ENCODE measurements at places on chromosomes 6 and 20.

DNA sequence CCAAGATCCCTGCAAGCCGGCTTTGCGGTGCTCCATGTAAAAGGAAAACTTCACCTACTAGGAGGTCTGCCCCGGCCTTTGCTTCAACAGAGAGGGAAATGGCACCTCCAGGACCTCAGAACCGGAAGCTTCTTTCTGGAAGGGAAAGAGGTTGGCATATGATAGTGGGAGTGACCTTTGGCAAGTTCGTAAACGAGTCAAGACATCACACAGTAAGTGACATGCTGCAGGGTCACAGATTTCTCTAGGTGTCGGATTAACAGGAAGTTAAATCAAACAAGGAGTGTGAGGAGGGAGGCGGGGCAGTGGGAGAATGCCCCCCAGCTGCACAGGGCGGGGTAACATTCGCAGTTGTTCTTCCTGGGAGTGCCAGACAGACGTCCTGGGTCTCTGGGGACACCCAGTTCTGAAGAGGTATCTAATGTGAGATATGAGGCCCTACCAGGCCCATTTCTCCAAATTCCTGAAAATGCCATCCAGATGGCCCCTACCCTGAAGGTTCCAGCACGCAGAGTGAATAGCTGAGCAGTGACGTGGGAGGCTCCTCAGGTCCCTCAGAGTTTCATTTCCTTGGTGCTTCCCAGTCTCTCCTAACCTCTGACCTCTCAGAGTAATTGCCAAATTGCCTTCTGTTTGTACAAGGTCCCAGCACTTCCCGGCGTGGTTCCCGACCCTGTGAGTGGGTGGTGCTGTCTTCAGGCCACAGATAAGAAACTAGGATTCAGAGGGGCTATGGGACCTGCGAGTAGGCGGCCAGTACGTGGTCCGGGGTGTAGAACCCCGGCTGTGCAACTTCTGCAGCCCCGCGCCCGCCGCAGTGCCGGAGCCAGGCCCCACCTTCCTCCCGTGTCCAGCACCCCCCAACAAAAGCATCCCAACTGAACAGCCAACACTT is 1.9 kb downstream of the RRBP1 start:
- DNase-seq = no peak

- peak; percentile 83 for DNase-seq
These were observed at the start of gene MKKS for GRCh38 chr20:10433623-10434466. Gene MKKS, minus strand, starts transcription at chr20:10434222. Its CDS starts 20,708 bp downstream, at chr20:10413514.

GRCh38 chr6:127365874-127366273 is 22.5 kb upstream of the ECHDC1 start:
- DNase-seq = no peak

DNA sequence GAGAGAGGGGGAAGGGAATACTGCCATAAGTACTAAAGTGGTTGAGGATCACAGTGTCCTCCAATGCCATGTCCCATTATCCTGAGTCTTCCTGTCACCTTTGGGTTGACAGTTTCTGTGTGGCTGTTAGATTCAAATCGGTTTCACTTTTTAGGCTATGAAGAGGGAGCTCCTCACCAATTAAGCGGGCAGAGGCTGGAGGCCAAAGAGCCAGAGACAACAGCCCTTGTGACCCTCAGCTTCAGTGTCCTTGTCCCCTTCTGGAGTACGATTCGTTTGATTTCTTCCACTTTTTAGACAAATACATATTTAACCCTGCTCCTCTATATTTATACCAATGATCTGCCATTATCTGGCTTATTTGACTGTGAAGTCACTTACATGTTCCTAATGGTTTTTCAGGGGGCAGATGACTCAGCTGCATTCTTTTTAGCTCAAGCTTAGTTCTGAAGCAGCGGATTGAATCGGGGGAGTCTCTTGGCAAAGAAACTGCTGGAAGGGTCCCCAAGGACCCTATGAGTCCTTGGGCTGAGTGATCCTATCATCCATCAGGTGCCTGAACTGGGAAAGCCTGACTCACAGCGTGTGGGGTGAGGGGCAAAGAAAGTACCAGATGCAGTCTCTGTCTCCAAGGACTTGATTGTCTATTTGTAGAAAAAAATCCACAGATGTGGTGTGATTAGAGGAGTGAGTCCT is 18.2 kb downstream of the FERMT1 start:
- no peak for DNase-seq

- DNase-seq = no peak
These were observed 44.7 kb downstream of the RREB1 start for GRCh38 chr6:7152462-7152861.

GRCh38 chr20:23296841-23297701 is 53.5 kb upstream of the NXT1 start:
- no peak for DNase-seq

GRCh38 chr6:114240796-114241195 is 102.0 kb downstream of the HS3ST5 start:
- no peak for DNase-seq

DNA sequence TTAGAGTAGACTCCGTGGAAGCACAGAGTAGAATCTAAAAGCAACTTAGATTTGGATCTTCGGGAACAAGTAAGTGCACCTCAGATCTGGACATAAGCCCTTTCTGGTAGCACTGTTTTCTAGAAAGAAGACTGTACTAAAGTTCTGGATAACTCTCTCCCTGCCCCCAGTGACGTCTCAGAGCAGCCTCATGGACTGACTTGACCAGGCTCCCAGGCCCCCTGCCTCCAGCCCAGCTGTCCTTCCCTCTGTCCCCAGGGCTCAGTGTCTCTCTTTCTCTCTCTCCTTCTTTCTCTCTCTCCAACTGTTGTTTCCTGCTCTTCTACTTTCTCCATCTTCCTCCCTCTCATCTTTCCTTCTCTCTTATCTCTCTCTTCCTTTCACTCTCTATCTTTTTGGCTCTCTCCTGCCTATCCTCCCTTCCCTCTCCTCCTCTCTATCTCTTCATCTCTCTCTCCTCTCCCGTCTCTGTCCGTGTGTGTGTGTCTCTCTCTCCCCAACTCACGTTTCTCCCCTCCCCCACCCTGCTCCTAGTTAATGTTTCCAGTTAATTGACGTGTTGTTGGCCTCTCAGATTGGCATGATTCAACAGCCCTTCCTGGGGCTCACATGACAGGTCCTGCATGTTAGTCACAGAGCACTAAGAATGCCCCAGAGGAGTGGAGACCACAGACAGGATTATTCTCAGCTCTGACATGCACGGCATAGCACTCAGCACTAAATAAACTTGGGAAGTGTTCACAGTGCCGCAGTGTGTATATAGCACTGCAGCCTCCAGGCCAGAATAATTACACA is 180.4 kb upstream of the FOXQ1 start:
- no peak for DNase-seq

- no peak for DNase-seq
These were observed 157.5 kb upstream of the PMEPA1 start for GRCh38 chr20:57867181-57867803.

DNA sequence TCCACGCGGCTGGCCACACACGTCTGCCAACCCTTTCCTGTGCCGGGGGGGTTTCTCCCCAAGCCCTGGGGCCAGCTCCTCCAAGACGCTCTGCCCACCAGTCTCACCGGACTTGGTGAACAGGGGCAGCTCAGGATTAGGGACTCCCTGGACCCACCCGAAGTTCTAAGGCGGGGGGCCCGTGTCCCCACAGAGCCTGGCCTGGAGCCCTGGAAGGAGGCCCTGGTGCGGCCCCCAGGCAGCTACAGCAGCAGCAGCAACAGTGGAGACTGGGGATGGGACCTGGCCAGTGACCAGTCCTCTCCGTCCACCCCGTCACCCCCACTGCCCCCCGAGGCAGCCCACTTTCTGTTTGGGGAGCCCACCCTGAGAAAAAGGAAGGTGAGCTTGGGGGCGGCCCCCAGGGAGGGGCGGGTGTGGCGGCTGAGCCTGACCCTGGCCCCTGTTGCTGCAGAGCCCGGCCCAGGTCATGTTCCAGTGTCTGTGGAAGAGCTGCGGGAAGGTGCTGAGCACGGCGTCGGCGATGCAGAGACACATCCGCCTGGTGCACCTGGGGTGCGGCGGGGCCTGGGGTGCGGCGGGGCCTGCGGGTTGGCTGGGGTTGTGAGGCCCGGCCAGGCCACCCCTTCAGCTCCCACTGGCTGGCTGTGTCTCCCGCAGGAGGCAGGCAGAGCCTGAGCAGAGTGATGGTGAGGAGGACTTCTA is 2.3 kb downstream of the SLC2A4RG start:
- DNase-seq = no peak

- no peak for DNase-seq
These were observed 36.8 kb downstream of the TSPYL4 start for GRCh38 chr6:116217069-116217468.

DNA sequence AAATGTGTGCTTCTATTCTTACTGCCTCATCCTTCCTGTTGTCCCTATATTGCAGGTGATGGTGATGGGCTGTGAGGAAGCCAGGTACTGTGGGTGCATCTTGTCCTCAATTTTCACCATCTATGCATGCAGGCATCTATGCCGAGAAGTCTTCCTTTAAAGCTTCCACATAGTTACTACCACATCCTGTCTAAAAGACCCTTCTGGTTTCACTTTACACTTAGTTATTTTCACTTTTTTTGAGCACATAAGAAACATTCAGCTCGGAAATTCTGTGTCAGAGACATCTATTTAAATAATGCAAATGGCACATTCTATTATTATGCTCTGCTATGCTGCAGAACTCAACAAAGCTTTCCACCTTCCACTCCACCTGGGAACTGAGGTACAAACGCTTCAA is 28.2 kb upstream of the FABP7 start:
- DNase-seq = no peak

GRCh38 chr6:53101006-53101405 is 35.8 kb downstream of the FBXO9 start:
- no peak for DNase-seq

GRCh38 chr20:41175201-41175651 is 37.9 kb downstream of the PLCG1 start:
- no peak for DNase-seq

DNA sequence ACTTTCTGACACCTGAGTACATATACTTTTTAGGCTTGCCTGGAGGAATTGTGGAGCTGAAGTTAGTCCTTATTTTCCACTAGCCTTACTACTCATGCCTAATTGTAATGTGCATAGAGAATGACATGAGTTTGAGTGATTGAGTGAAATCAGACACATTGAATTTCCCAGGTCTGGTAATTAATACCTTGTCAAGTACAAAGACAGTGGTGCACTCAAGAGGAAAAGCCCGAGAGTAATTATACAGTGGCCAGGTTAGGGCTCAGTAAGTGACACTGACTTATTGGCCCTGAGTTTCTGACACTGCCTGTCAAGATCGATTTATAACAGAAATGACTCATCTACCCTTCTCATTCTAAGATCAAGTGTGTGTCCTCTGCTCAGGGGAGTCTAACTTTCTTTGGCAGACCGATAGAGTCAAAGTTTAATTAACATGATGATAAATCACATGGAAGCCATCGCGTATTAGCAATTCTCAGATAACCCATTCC is 288.3 kb downstream of the TPBG start:
- DNase-seq = no peak

GRCh38 chr6:26311012-26311384 is 54.0 kb upstream of the BTN3A2 start:
- DNase-seq = peak; percentile 60

- DNase-seq = no peak
These were observed 2.9 kb downstream of the TAF4 start for GRCh38 chr20:62062661-62063314.

DNA sequence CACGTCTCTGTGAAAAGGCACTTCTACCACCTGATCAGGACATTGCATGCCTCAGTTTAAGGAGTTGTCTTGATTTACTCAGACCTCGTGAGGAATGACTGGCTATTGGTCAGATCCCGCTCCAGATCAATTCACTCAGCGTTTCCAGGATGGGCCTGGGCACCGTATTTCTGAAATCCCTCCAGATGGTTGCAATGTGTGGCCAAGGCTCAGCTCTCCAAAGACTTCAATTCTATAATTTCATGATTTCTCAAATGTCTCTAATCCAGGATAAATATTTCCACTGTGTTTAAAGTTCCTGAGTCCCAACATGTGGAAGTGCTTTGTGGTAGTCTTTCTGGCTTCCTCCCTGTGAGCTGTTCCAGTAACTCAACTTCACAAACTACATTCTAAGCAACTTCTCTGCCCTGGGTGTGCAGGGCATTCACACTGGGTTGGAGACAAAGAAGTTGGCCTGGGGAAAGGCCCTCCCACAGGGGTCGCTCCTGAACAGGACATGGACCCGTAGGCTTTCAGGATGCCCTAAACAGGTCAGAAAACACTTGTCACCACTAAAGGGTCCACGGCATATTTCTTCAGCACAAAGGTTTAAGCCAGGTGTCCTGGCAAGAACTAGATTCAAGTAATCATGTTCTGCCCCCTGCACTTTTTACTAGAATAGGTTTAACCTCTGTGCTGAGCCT is 212.1 kb downstream of the WDR27 start:
- DNase-seq = no peak

DNA sequence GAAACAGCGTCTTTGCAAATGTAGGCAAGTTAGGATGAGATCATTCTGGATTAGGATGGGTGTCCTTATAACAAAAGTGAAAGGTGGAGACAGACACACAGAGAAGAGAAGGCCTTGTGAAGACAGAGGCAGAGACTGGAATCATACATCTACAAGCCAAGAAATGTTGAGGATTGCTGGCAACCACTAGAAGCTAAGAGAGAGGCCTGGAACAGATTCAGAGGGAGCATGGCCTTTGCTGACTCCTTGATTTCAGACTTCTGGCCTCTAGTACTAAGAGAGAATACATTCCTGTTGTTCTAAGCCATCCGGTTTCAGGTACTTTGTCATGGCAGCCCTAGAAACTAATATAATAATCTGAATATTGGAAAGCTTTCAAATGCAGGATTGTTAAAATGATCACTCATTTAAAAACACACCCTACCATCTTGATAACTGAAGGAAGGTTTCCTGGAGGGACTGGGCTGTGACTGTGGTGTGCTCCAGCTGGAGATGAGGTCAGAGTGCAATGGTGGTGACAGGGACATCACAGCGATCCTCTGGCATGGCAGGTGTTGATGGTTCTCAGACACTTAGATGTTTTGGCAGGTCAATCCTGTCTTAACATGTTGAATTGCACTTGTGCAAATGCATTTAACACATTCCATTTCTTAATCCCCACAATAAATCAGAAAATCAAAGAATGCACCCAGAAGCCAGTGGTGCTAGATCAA is 25.1 kb downstream of the CD83 start:
- DNase-seq = no peak

GRCh38 chr6:15137086-15137485 is 108.8 kb upstream of the JARID2 start:
- no peak for DNase-seq

- peak; percentile 77 for DNase-seq
These were observed 448 bp upstream of the DDAH2 start for GRCh38 chr6:31729515-31729978.

- DNase-seq = no peak
These were observed 170.8 kb downstream of the CDH4 start for GRCh38 chr20:61422636-61423425.
